ENCODE measurements at places on chromosomes 6 and 20. TPM values are rescaled to one million over a fixed set of nuclear protein-coding genes. Genes with fewer than 3 reads are reported as not detected.

- H3K27ac ChIP-seq, result peak overlapping the region; percentile 60
- peaks cover 9% of the 10 kb centered on the region for H3K36me3 ChIP-seq
- DNase-seq, result no peak
- H3K4me1 ChIP-seq, result no peaks in the 10 kb centered on the region
- no peaks in the 10 kb centered on the region for H3K27me3 ChIP-seq
These were observed 63.6 kb upstream of the KIF25 start for GRCh38 chr6:167933847-167934246.

Gene PPP1R16B
- polyA plus RNA-seq, result 4.8 TPM

Gene MEP1A
- polyA plus RNA-seq, result 0.09 TPM

Gene ARMH2
- not detected for polyA plus RNA-seq

Gene STX16
- 45.1 TPM for polyA plus RNA-seq

DNA sequence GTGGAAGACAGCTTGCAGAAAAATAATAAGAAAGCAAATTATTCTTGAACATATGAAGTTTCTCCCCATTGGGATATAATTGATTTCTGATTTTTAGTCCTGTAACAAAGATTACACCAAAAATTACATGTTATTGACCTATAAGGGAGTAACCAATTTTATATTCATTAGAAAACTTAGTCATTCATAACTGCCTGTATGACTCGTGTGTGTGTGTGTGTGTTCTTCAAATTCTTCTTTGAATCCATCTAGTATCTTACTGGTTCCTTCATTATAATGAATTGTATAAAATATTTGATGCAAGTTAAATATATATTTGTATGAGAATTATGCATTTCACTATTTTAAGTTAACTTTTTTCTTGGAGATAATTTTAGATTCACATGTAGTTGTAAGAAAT is 310.4 kb downstream of the HAO1 start:
- no peak overlapping the region for H3K27ac ChIP-seq
- no peaks in the 10 kb centered on the region for H3K27me3 ChIP-seq
- DNase-seq, result no peak

- no peak overlapping the region for H3K4me3 ChIP-seq
- H3K27ac ChIP-seq, result peak overlapping the region; percentile 70
- H3K36me3 ChIP-seq, result no peaks in the 10 kb centered on the region
- no peak for DNase-seq
- no peaks in the 10 kb centered on the region for H3K27me3 ChIP-seq
These were observed 12.9 kb upstream of the NT5E start for GRCh38 chr6:85436939-85437495.

Gene B3GAT2
- polyA plus RNA-seq, result 1.6 TPM

All from muscle of leg (tissue), 16 donors.